Right lung (tissue), 10 donors: ENCODE measurements at places on chromosomes 6 and 20. TPM values are rescaled to one million over a fixed set of nuclear protein-coding genes. Genes with fewer than 3 reads are reported as not detected.

The RBM24 gene
- polyA plus RNA-seq: 14.2 TPM

The FANCE gene
- polyA plus RNA-seq: 9.6 TPM

The DEFB124 gene
- polyA plus RNA-seq: 2.1 TPM

The PRL gene
- 0.14 TPM for polyA plus RNA-seq

The MAVS gene
- 27.9 TPM for polyA plus RNA-seq

The B3GALT4 gene
- polyA plus RNA-seq: 3.4 TPM

The RNF144B gene
- 18.5 TPM for polyA plus RNA-seq

The LAMP5 gene
- 1.0 TPM for polyA plus RNA-seq

The C6orf58 gene
- 0.55 TPM for polyA plus RNA-seq

The WFDC10B gene
- not detected for polyA plus RNA-seq
